Activated CD4-positive, alpha-beta T cell treated with anti-CD3 and anti-CD28 coated beads, Interleukin-2, Interleukin-6, amounts not matched to agents 100 ng/mL and 50 ng/mL, durations not matched to agents 16 hours and 8 hours (primary cell): ENCODE measurements at places on chromosomes 12 and 14.

- no peak for DNase-seq
Measured at GRCh38 chr12:58433959-58434358, 486.3 kb downstream of the LRIG3 start.

GRCh38 chr12:116502989-116503496 is 56.1 kb upstream of the MAP1LC3B2 start:
- no peak for DNase-seq

DNA sequence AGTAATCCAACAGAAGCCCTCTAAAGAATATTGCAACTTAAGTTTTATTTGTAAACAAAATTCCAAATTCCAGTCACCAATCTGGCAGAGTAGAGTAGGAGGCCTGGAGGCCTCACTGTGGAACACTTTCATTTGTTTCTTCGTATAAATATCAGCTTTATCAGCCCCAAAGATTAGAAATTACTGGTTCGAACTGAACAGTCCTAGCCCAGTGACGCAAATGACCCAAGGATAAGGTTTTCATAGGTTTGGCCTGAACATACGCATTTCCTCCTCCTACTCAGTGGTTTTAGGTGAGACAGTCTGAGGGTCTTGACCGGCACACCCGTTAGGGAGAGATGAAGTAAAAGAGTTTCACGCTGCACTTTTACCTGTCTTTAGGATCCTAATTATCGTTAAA is 1.7 kb downstream of the CDC42BPB start:
- DNase-seq = no peak

GRCh38 chr12:131103669-131104462 is 150.2 kb downstream of the ADGRD1 start:
- DNase-seq = no peak

DNA sequence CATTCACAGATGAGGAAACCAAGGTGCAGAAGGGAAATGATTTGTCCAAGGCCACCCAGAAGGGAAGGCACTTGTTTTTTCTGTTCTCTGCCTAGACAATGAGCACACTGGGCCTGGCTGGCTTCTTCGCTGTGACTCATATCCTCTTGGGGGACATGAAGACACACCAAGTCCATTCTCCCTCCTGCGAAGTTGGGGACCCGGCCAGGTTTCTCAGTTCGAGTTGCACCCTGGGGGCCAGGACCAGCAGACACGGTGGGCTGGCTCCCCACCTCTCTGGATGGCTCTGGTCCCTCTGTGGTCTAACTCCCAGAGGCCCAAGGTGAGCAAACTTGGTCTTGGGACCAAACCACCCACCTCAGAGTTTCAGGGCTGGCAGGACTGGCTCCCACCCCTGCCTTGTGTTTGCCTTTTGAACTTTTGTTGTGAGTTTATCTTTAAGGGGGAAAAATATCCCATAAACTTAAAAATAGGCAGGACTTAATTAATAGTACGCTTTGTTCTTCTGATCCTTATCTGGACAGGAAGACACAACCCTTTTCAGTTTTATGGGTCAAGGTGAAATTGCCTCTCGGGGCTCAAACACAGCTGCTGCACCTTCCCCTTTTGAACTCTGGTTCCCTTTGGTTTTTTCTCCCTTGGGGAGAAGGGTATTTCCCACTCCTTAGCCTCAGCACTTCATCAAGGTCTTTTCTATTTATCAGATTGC is 9.0 kb upstream of the MLEC start:
- DNase-seq = peak; percentile 69

GRCh38 chr14:95442633-95443021 is 73.8 kb downstream of the SYNE3 start:
- peak; percentile 78 for DNase-seq

- peak; percentile 86 for DNase-seq
Measured at GRCh38 chr14:68795597-68796417, 2.9 kb upstream of the ZFP36L1 start.

GRCh38 chr14:93073358-93073707 is 42.4 kb downstream of the ITPK1 start:
- no peak for DNase-seq

DNA sequence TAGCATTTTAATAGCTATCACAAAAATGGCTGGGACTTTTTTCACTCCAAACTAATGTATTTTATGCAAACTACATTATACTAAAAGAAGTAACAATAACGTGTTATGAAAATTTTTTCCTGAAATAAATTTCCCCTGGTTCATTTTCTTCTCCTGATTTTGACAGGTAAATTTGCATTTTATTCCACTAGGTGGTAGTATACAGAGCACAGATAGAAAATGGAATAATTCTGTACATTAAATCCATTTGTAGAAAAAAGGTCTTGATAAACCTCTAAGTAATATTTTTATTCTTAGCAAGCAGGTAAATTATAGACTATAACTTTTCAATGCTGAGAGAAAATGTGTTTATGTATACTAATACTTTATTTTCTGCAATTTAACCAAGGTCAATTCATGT is 96.5 kb downstream of the BCAT1 start:
- no peak for DNase-seq

- no peak for DNase-seq
Measured at GRCh38 chr12:43852744-43853143, 16.9 kb downstream of the TMEM117 start.

DNA sequence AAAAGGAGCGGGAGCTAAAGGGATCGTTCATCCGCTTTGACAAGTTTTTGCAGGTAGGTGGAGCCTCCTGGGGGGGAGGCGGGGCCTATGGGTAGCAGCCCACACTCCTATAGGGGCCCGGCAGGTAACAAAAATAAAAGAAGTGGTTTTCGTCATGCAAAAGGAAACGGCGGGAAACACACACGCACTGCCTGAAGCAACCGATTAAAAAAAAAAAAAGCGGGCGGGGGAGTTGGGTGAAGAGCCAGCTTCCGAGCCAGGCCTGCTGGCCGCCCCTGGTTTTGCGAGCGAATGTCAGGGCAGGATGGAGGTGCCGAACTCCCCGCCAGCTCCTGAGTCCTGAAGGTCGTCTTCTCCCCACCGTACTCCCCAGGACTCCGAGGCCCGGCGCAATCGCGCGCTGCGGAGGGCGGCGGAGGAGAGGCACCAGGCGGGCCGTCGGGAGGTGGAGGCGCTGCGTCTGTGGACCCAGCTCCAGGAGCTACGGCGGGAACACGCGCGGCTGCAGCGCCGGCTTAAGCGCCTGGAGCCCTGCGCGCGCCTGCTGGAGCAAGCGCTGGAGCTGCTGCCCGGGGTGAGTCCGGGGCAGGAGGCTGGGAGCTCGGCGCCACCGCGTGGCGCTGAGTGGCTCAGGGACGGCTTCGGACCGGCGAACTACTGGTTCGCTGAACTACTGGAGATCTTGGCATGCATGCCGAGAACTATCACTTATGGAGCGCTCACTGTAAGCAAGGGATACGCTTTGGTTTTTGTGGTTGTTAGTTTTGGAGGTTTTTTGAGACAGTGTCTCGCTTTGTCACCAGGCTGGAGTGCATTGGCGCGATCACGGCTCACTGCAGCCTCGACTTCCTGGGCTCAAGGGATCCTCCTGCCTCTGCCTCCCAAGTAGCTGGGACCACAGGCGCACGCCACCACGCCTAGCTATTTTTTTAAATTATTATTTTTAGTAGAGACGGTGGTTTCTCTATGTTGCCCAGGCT is 3.6 kb downstream of the CFAP73 start:
- DNase-seq = peak; percentile 66

GRCh38 chr12:83042441-83043200 is 355.9 kb downstream of the TMTC2 start:
- no peak for DNase-seq

DNA sequence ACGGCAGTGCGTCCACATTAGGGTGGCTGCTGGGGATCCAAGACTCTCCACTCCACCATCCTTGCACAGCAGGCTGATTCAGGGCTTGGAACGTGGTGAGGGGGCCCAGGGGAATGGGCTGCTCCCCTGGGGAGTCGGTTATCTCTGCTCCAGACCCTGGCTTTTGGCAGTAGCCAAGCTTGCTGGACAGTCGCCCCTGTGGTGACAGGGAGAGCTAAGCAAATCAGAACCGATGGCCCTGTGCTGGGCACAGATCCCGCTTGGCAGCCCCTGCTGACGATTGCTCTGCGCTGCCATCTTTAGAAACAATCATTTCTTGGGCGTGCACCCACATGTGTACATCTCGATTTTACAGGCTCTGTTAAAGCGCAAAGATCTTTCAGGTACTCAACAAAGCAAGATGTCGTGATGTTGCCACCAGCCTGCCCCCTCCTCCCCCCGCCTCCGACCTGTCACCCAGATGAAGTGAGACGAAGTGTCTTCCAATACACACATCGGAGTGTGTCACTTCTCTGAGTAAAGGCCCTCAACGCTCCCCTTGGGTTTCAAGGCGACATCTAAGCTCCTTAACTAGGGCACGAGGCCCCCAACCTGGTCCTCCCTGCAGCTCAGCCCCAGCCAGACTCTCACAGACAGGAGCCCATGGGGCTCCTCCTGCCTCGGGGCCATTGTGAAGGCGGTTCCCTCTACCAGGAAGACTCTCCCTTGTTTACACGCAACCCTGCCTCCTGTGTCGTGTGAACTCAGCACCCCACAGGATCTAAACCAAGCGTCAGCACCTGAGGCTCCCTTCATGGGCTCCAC is 55.6 kb downstream of the PITPNM2 start:
- no peak for DNase-seq

GRCh38 chr12:116455540-116456329 is 103.4 kb upstream of the MAP1LC3B2 start:
- DNase-seq = no peak

DNA sequence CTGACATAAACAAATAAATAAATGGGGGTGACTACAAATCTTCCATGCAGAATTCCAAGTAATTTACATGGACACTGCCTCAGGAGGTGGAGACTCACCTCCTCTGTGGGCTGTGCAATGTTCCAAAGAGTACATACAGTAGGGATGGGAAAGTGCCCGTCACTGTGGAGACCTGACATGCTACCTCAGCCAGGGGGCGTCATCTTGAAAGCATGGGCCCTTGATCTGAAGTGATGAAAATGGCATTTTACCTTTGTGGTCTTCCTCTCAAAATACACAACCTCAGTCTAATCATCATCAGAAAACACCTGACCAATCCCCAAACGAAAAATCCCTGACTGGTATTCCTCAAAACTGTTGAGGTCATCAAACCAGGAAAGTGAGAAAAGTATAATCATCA is 48.4 kb downstream of the ANAPC7 start:
- DNase-seq = peak; percentile 36

- no peak for DNase-seq
Measured at GRCh38 chr12:57358646-57359045, 72.2 kb downstream of the R3HDM2 start.

DNA sequence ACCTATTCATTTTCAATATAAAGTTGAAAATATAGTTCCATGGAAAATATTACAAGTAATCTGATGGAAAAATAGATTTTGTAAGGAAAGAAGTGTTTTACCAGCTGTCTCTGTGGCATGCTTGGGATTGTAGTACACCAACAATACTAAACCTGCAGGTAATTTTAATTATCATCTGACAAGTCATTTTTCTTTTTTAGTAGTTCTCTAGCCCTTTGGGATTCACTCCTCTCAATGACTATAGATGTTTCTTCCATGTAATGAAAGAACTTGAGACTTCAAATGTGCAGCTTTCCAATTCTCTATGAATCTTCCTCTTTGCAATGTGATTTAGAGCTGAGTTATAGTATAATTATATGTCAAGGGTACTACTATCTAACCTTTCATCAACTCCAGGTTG is 14.7 kb upstream of the LIN7A start:
- no peak for DNase-seq

GRCh38 chr12:12099102-12099501 is 28.4 kb downstream of the BCL2L14 start:
- no peak for DNase-seq

- DNase-seq = no peak
Measured at GRCh38 chr14:104105071-104105821, 19.7 kb downstream of the ASPG start.

GRCh38 chr12:51323966-51324895 is at the start of gene BIN2:
Gene BIN2 (minus strand): TSS chr12:51324174. CDS start chr12:51324102, 72 bp downstream.
- DNase-seq = peak; percentile 85

GRCh38 chr12:67656251-67656650 is 7.7 kb downstream of the DYRK2 start:
- no peak for DNase-seq

- no peak for DNase-seq
Measured at GRCh38 chr12:49503674-49504180, 35.1 kb upstream of the KCNH3 start.

GRCh38 chr14:68908803-68909202 is 70.3 kb downstream of the ACTN1 start:
- no peak for DNase-seq

- peak; percentile 76 for DNase-seq
Measured at GRCh38 chr12:116703214-116703795, 34.6 kb downstream of the SPRING1 start.

DNA sequence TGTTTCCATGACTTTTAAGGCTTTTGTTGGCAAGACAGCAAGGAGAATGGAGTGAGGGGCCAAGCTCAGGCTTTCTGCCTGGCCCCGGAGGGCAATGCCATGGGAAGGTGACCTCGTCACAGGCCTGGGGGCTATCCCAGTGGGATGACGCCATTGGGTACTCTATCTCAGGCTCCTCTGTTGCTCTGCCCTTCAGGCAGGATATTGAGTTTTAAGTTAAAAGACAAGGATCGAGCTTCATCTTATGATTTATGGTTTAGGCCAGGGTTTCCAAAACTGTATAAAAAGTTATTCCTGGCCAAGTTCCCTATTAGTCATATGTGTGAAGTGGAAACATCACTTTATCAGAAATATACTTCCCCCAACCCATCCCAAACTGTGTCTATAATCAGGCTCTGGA is 127.7 kb downstream of the ZFP36L1 start:
- DNase-seq = no peak

DNA sequence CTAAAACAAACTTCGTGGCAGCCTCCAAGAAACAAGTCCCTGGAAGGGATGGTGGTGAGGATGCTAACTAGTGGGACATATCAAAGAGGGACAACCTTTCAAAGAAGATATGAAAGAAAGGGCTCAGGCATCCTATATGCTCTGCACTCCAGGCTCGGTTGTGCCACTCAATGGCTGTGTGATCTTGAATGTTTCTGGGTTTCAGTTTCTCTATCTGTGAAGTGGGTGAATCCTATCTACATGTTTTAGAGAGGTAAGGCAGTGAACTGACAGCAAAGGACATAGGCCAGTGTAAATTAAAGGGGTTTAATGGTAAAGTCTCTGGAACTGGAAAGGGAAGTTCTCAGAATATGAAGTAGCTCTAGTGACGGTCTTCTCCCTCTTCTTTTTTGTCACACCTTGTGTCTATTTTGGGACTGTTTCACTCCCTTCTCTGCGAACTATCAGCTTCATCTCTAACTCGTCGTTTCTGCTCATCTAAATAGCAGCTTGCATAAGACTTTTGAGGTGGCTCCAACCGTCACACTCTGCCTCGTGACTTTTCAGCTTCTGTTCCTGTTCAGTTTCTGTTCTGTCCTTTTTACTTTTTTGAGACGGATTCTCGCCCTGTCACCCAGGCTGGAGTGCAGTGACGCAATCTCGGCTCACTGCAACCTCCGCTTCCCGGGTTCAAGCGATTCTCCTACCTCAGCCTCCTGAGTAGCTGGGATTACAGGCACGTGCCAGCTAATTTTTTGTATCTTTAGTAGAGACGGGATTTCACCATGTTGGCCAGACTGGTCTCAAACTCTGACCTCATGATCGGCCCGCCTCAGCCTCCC is 273.6 kb downstream of the SUDS3 start:
- no peak for DNase-seq

DNA sequence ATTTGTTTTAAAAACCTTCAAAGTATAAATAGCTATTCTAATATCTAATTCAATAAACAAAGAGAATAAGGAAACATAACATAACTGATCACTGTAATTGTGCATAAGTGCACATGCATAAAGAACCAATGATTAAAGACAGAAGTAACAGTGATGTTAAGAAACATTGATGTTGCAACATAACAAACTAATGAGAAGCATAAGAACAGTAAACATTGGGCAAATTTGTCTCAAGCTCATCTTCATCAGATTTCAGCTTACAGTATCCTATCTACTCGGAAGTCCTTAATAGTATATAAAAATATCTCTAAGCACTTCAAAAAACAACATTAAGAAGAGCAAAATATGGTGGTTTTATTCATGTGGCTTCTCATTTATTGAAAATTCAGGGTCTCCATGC is 97.6 kb downstream of the GARIN6 start:
- DNase-seq = no peak
